ENCODE measurements at places on chromosomes 13 and 19.

- no peak for DNase-seq
These were observed 7.8 kb downstream of the PLPP2 start for GRCh38 chr19:283395-283794.

- DNase-seq, result no peak
These were observed 52.2 kb downstream of the ZNF737 start for GRCh38 chr19:20513189-20513904.

- DNase-seq, result peak; percentile 9
These were observed 8.0 kb downstream of the ABHD13 start for GRCh38 chr13:108226184-108226583.

- DNase-seq, result no peak
These were observed 1368.1 kb downstream of the EFNB2 start for GRCh38 chr13:105167385-105167784.

GRCh38 chr13:76210262-76210661 lies 574.1 kb downstream of the LMO7 start:
- DNase-seq, result no peak

GRCh38 chr13:26048741-26049140 lies 3.1 kb downstream of the SHISA2 start:
- DNase-seq, result no peak

DNA sequence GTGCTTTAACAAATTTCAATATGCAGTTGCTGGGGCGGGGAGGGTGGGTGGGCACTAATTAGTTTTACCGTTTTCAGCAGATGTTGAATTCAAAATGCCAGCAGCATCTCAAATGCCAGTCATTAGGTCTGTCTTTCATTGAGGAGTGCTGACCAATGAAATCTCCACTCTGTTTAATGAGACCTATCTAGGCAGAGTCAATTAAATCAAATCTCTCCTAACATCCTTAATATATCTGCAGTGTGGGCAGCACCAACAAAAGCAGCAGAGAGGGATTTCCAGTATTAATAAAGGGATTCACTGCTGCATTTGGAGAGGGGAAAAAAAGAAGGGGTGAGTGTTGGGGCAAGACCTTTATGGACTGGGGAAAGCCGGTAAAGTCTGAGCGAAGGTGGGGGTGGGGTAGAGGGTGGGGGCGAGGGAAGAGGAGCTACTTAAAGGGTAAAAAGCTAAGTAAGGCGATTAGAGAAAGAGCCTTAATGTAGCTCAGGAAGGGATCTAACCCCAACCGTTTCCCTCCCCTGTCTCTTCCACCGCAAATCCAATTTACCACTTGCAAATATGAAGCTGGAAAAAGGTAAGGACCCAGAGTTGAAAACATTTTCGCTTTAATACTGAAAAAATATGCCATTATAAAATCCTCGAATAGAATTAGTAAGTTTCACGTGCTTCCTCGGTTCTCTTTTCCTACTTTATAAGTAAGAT lies 4.5 kb downstream of the SLITRK1 start:
- peak; percentile 72 for DNase-seq

DNA sequence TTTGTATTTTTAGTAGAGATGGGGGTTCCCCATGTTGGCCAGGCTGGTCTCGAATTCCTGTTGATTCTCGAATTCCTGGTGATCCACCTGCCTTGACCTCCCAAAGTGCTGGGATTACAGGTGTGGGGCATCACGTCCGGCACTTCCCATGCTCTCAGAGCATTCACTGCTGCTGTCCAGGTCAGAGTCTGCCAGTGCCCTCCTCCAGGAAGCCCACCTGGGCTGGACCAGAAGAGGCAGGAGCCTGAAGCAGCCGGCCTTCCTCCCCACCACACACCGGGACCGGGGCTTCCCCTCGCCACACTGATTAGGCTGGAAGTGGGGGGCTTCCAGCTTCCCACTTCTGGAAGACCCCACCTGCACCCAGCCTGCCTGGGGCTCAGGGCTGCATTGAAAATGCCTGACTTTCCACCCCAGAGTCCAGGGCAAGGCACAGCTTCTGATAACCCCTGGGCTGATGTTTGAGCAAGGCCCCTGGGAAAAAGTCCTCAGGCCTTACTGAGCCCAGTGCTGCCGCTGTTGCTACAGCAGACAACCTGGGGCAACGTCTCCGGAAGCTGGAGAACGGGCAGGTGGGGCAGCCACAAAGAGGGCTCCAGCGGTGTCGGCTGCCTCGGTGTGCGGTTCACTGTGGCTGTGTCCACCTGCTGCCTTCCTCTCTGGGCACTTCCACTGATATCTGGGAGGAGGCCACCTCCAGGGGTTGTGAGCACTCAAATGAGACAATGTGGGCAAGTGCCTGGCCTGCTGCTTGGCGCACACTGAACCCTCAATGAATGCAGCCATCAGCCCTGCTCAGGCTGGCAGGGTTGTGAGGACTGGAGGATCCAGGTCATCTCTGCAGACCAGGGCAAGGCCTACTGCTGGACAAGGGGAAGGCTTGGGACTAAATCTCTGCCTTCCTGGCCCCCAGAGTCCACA lies 22.6 kb downstream of the CEBPA start:
- no peak for DNase-seq

DNA sequence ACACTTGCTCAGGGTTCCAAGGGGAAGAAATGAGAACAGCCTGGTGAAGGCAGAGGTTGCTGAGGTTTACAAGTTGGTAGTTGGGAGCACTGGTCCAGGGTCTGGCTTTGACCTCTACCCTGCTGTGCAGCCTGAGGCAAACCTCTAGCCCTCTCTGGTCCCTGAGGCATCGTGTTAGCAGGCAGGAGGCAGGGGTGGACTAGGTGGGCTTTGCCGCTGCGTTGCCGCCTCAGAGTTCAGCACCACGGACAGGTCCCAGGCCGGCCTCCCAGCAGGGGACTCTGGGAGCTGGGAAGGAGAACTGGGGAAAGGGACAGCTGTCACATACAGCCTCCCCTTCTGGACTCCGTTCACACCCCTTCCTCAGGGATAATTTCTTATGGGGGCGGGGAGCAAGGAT lies 3.1 kb downstream of the NCAN start:
- DNase-seq, result no peak

GRCh38 chr13:98108341-98108740 lies 34.6 kb upstream of the FARP1 start:
- DNase-seq, result no peak

- no peak for DNase-seq
These were observed 37.1 kb upstream of the LSM14A start for GRCh38 chr19:34135054-34135800.

- no peak for DNase-seq
These were observed 642.1 kb upstream of the ARGLU1 start for GRCh38 chr13:107209824-107210722.

DNA sequence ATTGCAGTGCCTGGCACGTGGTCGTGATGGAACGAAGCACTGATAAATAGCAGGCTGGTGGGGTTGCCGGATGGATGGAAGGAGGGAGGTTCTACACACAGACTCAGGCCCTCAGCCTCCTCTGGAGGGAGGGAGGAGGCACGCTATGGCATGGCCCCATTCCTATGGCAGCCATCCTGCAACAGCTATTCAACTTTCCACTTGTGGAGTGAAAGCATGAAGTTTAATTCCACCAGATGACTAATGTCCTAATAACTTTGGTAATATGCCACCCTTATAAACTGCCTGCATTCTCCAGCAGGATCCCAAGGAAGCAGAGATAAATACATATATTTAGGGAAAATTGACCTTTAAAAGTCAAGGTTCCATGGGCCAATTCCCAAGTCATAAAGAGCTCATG lies 92.4 kb downstream of the KL start:
- no peak for DNase-seq

- no peak for DNase-seq
These were observed 18.5 kb downstream of the CYP2A6 start for GRCh38 chr19:40831502-40832430.

GRCh38 chr19:48836089-48837017 lies at the start of gene HSD17B14:
TSS of gene HSD17B14 (minus strand) at chr19:48836491. CDS start at chr19:48836411, 80 bp downstream.
- DNase-seq, result peak; percentile 77

DNA sequence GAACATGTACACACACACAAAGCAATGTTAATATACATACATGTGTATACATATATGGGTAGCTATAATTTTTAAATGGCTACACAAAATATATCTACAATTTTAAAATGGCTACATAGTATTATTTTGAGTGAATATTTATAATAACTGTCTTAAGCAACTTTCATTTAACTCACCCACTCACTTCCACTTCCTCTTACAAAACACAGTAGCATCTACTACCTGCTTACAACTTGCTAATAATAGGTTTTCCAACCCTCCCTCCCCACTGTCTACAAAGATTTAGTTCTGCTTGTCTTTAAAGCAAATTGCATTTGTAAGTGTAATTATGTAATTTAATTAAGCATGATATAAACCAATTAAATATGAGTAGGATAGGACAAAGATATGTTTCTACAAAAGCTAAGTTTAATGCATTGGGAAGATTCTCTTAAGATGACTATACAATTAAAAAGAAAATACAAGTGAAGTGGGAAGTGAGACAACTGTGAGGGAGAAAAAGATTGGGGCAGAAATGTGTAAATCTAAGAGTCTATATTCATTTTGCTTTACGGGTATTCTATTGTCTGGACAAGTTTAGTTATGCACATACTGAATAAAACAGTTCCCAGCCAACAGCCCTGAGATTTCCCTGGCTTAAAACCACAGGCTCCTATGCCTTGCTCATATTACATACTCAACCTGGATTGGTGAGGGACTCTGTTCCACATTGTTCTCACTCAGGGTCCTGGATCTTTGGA lies 583.1 kb downstream of the EFNB2 start:
- DNase-seq, result no peak

- no peak for DNase-seq
These were observed 117.2 kb downstream of the SLITRK5 start for GRCh38 chr13:87788363-87788762.

DNA sequence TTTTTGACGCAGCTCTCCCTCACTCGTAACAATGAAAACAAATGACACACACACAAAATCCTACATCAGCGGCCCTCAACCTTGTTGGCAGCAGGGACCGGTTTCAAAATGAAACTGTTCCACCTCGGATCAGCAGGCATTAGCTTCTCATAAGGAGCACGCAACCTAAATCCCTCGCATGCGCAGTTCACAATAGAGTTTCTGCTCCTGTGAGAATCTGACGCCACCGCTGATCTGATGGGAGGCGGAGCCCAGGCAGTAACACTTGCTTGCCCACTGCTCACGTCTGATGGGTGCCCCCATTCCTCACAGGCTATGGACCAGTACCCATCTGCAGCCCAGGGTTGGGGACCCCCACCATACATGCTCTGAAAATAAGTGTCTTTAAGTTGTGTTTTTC lies 43.4 kb downstream of the DHRS12 start:
- no peak for DNase-seq

DNA sequence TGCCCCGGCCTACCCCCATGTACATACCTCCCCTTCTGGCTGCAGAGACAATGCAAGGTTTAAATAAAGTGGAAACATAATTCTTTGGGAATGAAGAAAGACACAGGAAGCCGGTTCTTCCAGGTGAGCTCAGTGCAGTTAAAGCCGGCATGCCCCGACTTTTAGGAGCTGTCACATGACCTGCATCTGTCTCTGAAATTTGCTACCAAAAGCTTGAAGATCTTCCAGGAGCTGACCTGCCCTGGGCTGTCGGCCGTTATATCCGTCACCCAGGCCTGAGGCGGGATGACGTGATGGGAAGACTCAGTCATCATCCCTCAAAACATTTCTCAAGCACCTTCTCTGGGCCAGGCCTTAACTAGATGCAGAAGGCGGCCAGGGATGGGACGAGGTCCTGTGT lies 10.3 kb downstream of the RAB8A start:
- DNase-seq, result no peak

DNA sequence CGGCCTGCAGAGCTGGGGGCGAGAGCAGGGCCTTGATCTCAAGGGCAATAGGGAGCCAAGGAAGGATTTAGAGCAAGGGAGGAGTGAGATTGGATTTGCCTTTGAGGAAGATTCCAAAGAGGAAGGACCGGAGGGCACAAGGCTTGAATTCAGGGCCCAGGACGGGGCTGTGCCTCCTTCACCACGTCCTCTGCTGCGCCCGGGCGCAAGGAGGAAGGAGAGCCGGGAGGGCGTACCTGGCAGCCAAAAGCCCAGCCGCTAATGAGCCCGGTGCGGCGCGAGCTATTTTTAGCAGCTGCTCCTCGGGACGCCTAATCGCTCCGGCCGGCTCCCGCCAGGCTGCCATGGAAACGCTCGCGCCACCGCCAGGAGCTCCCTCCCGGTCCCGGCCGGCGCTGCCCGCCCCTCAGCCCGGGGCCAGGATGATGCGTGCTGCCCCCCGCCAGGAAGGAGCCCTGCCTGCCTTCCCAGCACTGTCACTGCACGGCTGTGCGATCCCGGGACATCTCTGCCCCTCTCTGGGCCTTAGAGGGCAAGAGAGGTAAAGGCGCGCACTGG lies 31.3 kb downstream of the TINCR start:
- DNase-seq, result no peak

DNA sequence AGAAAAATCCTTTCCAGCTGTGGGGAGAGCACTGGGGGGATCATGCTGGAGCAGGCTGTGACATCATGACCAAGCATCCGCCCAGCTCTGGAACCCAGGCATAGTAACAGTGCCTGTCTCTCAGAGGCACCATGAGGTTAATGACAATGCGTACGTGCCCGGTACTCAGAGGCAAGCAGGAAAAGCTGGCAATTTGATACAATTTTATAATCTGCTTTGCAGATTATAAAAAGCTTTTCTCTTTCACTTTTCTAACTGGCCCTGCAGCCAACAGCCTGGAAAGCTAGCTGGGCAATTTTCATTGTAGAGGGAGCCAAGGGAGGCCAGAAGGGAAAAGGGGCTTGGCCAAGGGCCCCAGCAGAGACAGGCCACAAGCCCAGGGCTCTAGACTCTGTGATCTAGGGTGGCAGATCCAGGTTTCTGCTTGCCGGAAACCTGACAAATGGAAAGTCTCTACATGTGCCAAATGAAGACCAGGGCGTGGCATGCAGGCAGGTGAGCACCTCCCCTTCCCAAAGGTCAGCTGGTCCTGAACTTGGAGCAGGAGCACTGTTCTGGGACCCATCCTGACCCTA lies 22.7 kb downstream of the VRK3 start:
- DNase-seq, result no peak

- DNase-seq, result no peak
These were observed 175.9 kb downstream of the IRS2 start for GRCh38 chr13:109610517-109610916.

DNA sequence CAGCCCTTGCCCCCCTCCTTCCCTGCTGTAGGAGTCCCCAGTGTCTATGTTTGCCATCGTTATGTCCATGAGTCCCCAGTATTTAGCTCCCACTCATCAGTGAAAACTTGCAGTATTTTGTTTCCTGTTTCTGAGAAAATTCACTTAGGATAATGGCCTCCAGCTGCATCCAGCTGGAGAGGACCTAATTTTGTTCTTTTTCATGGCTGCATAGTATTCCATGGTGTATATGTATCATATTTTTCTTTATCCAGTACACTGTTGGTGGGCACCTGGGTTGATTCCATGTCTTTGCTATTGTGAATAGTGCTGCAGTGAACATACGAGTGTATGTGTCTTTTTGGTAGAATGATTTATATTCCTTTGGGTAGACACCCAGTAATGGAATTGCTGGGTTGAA lies 18.0 kb upstream of the POP4 start:
- DNase-seq, result no peak

GRCh38 chr13:20090349-20090748 lies 70.5 kb downstream of the GJA3 start:
- DNase-seq, result no peak
